ENCODE measurements at places on chromosomes 3 and 15. TPM values are rescaled to one million over a fixed set of nuclear protein-coding genes. Genes with fewer than 3 reads are reported as not detected.

Gene OR5H1
- not detected for total RNA-seq

DNA sequence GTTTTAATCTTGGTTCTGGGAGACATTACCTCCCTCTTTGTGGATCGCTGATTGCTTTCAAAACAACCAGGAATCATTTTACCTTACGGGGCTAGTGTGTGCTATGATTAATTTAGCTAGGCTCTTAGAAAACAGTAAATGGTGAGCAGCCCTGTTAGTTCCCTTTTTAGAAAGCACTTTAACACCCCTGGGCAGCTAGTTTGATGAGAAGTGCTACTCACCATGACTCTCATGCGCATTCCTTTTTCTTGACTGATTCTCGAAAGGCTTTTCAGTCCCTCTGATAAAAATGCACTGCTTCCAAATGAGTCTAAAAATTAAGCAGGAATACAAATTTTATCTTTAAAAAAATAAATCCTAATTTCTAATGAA lies 75.3 kb upstream of the LEKR1 start:
- DNase-seq: no peak

GRCh38 chr3:184320104-184320445 lies 5.7 kb downstream of the EIF4G1 start:
- peak; percentile 96 for DNase-seq

Gene SYNPR
- total RNA-seq: not detected

Gene TM4SF18
- 12.3 TPM for total RNA-seq

Data from mesenteric fat pad (tissue), 1 donor.